Esophagus squamous epithelium (tissue), 5 donors: ENCODE measurements at places on chromosomes 6 and 20.

GRCh38 chr20:16194617-16195360, 378.5 kb downstream of the KIF16B start:
- no peaks in the 10 kb centered on the region for H3K27me3 ChIP-seq
- no peaks in the 10 kb centered on the region for H3K4me1 ChIP-seq
- DNase-seq, result no peak
- H3K27ac ChIP-seq, result no peak overlapping the region
- H3K36me3 ChIP-seq, result no peaks in the 10 kb centered on the region
- H3K4me3 ChIP-seq, result no peak overlapping the region

DNA sequence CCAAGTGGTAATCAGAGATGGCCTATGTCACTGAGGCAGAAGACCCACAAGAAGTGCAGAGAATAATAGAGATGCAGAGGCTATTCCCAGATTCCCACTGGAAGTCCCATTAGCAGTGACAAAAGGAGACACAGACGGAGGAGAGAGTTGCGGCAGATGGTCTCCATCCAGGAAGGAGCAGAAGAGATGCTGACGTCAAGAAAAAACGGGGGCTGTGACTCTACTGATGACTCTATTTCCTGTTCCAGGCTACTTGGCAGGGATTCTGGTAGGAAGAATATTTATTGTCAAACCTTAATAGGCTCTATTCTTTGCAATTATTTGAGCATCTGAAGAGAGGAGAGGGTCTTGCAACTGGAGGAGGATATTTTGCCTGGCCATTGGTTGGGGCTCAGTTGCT, 246.0 kb upstream of the ECI2 start:
- no peak overlapping the region for H3K4me3 ChIP-seq
- H3K36me3 ChIP-seq, result no peaks in the 10 kb centered on the region
- DNase-seq, result no peak
- H3K27me3 ChIP-seq, result no peaks in the 10 kb centered on the region
- H3K27ac ChIP-seq, result no peak overlapping the region

DNA sequence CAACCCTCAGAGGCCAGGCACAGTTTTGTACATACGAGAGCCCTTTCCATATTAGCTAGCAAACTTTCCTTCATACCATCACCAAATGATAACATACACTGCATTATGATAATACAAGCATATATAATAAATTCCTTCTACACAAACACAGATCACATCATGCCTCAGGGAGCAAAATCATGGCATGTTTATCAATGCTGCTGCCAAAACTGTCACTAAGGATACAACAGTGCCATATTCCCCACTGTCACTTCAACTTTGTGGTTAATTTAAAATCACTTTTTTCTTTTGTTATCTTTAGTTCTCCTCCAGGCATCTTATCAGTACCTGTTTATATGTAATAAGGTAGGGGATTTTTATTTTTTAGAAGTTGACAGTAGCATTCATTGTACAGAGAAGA, 196.3 kb downstream of the EPM2A start:
- peaks cover 5% of the 10 kb centered on the region for H3K4me1 ChIP-seq
- no peak for DNase-seq
- no peaks in the 10 kb centered on the region for H3K27me3 ChIP-seq
- no peak overlapping the region for H3K4me3 ChIP-seq
- H3K27ac ChIP-seq, result no peak overlapping the region
- no peaks in the 10 kb centered on the region for H3K36me3 ChIP-seq

GRCh38 chr6:4434655-4435054, 299.3 kb upstream of the ECI2 start:
- DNase-seq, result no peak
- H3K27ac ChIP-seq, result no peak overlapping the region
- H3K36me3 ChIP-seq, result no peaks in the 10 kb centered on the region
- H3K27me3 ChIP-seq, result no peaks in the 10 kb centered on the region
- H3K4me3 ChIP-seq, result no peak overlapping the region
- H3K4me1 ChIP-seq, result no peaks in the 10 kb centered on the region

DNA sequence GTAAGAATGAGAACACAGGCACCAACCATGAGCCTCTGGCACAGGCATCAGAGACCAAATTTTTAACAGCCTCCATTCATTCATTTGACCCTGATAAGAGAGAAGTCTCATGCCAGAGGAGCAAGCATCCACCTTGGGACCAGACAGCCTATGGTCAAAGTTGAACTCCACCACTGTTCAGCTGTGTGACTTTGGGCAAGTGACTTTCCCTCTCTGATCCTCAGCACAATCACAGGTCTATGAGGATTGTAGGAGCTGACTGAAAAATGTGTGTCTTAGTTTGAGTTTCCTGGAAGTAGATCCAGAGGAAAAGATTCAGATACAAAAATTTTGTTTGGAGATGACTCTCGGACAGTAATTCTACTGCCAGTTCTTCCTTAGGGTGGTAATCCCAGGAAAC, 645.1 kb upstream of the DEFB115 start:
- H3K4me1 ChIP-seq, result no peaks in the 10 kb centered on the region
- H3K36me3 ChIP-seq, result no peaks in the 10 kb centered on the region
- no peak for DNase-seq
- H3K27ac ChIP-seq, result no peak overlapping the region
- no peaks in the 10 kb centered on the region for H3K27me3 ChIP-seq

GRCh38 chr6:126180585-126180984, 159.3 kb upstream of the CENPW start:
- no peaks in the 10 kb centered on the region for H3K4me1 ChIP-seq
- H3K27me3 ChIP-seq, result no peaks in the 10 kb centered on the region
- H3K36me3 ChIP-seq, result no peaks in the 10 kb centered on the region

- H3K4me1 ChIP-seq, result peaks cover 8% of the 10 kb centered on the region
These were observed 90.2 kb downstream of the DST start for GRCh38 chr6:56552187-56553130.

DNA sequence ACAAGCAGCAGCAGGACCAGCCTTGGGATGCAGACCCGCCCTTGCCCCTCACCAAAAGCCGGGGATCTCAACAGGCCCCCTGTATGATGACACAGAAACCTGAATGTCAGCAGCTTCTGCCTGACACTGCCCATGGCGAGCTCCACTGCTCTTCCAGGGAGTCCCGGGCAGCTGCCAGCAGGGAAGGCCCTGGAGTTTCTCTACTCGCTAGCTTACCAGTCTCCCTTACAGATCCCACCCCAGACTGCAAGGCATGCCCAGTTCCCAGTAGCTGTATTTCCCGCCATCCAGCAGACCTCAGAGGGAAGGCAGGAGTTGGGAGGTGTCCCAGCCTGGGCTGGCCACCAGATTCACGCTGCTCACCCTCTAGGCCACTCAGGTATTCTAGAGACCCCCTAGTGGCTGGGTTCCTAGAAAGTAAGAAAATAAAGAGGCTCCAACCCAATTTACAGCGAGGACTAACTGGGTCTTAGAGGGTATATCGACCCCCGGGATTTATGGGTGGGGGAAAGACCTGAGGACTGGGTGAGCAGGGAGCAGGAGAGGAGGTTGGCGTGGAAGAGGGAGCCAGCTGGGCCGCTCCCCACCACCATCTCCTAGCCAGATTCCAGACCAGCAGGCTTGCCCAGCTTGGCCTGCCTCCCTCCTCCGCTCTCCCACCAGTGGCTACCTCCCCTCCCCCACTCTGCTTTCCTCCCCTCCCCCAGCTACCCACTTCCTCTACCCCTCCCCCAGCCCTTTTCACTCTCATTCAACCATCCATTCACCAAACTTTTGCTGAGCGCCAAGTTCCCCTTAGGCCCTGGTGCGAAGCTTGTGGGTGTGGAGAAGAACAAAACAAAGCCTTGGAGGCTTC, 9.7 kb upstream of the HMGA1 start:
- no peak for DNase-seq
- H3K4me3 ChIP-seq, result no peak overlapping the region
- H3K27me3 ChIP-seq, result no peaks in the 10 kb centered on the region

DNA sequence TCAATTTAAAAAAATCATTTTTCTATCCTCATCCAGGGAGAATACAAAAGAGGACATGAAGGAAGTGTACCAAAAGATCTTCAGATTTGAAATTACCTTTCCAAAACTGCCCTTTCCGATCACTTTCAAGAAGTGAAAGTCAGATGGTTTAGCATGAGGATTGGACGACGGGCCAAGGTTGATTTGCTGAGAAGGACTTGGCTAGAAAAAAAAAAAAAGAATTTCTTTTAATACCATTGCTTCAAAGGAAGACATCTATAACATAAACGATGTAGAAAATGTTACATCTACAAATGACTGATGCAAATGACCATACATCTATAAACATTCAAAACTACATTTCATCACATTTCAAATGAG, 120.9 kb upstream of the SLC2A12 start:
- peak overlapping the region; percentile 97 for H3K27ac ChIP-seq
- H3K27me3 ChIP-seq, result no peaks in the 10 kb centered on the region
- peaks cover 23% of the 10 kb centered on the region for H3K36me3 ChIP-seq
- H3K4me1 ChIP-seq, result peaks cover 30% of the 10 kb centered on the region

DNA sequence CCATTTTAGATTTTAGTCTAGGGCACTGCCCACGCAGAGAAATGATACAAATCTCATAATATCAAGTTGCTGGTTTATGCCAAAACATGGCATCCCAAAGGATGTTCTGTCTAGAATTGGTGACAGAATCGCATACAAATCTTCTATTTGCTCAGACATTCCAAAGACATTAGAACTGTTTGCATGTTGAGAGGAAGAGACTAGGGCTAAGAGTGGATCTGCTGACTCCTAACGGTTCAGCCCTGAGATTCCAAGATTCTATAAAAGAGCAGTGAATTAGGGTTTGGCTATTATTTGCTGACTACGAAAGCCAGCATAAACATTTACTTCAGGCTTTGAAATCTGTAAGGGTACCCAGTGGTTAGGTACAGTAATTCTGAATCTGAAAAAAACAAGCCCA, 3.6 kb downstream of the EPB41L2 start:
- no peak overlapping the region for H3K4me3 ChIP-seq
- H3K36me3 ChIP-seq, result no peaks in the 10 kb centered on the region
- H3K27me3 ChIP-seq, result no peaks in the 10 kb centered on the region
- no peak overlapping the region for H3K27ac ChIP-seq
